Dermis blood vessel endothelial cell (primary cell): ENCODE measurements at places on chromosomes 16 and 17. TPM values are rescaled to one million over a fixed set of nuclear protein-coding genes. Genes with fewer than 3 reads are reported as not detected.

Gene UTS2R
- not detected in 2 replicates for total RNA-seq

Gene ZG16
- total RNA-seq = not detected in 2 replicates

Gene GRAPL
- 17.2 and 36.1 TPM in 2 replicates for total RNA-seq

Gene NPW
- 0.17 and 1.2 TPM in 2 replicates for total RNA-seq

Gene TMIGD1
- not detected in 2 replicates for total RNA-seq

Gene TCAP
- 0.60 and 0.68 TPM in 2 replicates for total RNA-seq

Gene IRX6
- total RNA-seq = not detected in 2 replicates

Gene POLR2C
- 106 and 118 TPM in 2 replicates for total RNA-seq

Gene MPHOSPH6
- 36.4 and 44.5 TPM in 2 replicates for total RNA-seq

Gene B4GALNT2
- under 0.01 TPM in 2 replicates for total RNA-seq

Gene LGALS9B
- not detected in 2 replicates for total RNA-seq

Gene GP1BA
- not detected in 2 replicates for total RNA-seq

Gene ALDH3A1
- 0.85 and 0.93 TPM in 2 replicates for total RNA-seq

Gene FSCN2
- total RNA-seq = 0.42 and 1.0 TPM in 2 replicates

DNA sequence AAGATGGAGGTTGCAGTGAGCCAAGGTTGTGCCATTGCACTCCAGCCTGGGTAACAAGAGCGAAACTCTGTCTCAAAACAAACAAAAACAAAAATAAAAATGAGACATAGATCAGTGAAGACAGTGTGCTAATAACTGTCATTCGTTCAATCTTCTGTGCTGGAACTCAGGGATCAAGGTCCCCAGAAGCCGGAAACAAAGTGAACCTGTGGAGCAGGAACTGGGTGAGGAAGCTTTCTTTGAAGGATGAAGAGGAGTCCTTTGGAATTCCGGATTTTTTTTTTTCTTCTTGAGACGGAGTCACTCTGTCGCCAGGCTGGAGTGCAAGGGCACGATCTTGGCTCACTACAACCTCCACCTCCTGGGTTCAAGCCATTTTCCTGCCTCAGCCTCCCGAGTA, 2.1 kb upstream of the SLC2A4 start:
- no peak for DNase-seq

DNA sequence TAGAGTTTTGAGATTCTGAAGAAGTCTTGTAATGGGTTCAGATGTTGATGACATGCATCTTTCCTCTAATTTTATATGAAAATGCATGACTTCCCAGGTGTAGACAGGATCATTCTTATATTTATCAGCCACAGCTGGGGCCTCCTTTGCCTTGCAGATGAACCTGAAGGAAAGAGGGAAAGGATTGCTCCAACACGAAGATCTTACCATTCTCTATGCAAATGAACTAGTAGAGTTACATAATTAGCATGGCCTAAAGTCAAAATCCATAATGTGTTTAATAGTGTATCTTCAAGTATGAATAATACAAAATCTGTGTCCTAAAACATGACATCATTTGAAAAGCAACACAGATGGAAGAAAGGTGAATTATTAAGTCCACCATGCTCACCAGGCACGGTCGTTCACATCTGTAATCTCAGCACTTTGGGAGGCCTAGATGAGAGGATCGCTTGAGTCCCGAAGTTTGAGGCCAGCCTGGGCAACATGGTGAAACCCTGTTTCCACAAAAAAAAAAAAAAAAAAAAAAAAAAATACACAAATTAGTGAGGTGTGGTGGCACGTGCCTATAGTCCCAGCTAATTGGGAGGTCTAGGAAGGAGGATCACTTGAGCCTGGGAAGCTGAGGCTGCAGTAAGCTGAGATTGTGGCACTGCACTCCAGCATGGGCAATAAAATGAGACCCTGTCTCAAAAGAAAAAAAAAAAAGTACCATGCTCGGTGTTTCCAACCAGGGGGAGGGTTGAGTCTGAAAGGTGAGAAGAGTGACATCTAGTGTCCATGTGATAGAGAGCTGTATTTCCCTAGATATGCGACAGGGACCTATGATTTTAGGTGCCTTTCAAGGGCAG, 6.3 kb downstream of the VWA3A start:
- DNase-seq = peak; percentile 72

- DNase-seq = no peak
These were observed 58.3 kb downstream of the TNRC6C start for GRCh38 chr17:78016852-78017251.

DNA sequence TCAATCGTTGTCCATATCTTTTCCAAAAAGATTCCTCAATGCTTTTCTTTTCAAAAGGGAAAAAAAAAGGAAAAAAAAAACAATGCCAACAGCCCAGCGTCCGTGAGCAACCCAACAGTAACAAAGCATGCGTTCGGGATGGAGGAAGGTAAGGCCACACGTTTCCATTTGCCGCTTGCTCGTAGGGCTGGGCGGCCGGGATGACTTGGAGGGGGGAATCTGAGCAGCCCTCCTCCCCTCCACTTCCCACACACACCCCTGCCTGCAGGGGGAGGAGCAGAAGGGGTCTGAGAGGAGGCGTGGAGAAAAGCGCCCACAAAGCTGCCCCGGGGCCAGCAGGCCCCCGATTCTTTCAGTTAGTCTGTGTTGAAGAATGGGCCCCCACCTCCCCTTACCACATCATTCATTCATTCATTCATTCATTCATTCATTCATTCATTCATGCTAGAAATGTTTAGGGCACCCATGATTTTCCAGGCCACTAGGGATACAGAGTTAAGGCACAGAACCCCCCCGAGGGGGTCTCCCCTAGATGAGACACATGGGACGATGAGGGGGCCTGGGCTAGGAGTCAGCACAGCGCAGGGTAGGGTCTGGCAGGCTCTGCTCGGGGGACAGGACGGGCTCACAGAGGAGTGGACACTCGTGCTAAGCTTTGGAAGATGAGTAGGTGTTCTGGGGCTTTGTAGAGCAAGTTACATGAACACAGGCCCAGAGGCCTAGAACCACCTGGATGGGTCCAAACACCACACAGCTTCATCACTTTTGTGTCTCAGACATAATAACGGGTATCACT, 10.9 kb upstream of the TBX2 start:
- no peak for DNase-seq

GRCh38 chr17:8986295-8986694, 20.8 kb upstream of the PIK3R5 start:
- no peak for DNase-seq

- no peak for DNase-seq
These were observed 31.4 kb upstream of the TBX2 start for GRCh38 chr17:61368049-61368831.

- DNase-seq = peak; percentile 68
These were observed 6.8 kb upstream of the KRTAP17-1 start for GRCh38 chr17:41322094-41322902.

GRCh38 chr17:17024778-17025300, 17.4 kb upstream of the MPRIP start:
- DNase-seq = no peak

DNA sequence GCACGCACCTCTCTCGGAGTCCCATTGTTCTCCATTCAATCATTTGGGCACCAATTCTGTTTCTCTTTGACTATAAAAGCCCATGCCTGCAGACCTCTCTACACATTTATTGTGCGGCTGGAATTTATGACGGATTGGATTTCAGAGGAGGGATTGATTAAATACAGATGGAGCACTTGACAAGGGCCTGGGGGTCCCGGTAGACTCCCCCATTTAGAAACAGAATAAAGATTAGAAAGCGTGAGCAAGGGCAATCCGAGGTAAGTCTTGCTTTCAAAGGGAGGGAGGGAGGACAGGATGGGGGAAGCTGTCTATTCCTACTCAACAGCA, 15.1 kb upstream of the PITPNM3 start:
- DNase-seq = no peak

GRCh38 chr17:77470800-77471733, 330.3 kb downstream of the SEC14L1 start:
- no peak for DNase-seq

DNA sequence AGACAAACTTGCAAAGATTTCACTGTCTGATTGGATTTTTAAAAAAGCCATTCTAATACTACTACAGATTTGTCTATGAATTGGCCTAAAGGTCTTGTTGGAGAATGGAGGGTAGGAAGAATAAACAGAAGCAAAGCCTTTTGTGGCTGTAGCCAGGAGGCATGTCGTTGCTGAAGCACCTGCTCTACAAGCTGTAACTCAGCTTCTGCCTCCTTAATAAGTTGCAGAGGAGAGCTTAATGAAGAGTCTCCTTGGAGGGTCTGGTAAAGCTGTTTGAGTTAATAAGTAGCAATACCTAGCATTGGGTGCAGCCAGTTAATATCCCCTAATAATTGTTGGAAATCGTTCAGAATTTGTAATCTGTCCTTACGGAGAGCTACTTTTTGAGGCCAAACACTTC, 10.0 kb upstream of the ZNF689 start:
- no peak for DNase-seq

DNA sequence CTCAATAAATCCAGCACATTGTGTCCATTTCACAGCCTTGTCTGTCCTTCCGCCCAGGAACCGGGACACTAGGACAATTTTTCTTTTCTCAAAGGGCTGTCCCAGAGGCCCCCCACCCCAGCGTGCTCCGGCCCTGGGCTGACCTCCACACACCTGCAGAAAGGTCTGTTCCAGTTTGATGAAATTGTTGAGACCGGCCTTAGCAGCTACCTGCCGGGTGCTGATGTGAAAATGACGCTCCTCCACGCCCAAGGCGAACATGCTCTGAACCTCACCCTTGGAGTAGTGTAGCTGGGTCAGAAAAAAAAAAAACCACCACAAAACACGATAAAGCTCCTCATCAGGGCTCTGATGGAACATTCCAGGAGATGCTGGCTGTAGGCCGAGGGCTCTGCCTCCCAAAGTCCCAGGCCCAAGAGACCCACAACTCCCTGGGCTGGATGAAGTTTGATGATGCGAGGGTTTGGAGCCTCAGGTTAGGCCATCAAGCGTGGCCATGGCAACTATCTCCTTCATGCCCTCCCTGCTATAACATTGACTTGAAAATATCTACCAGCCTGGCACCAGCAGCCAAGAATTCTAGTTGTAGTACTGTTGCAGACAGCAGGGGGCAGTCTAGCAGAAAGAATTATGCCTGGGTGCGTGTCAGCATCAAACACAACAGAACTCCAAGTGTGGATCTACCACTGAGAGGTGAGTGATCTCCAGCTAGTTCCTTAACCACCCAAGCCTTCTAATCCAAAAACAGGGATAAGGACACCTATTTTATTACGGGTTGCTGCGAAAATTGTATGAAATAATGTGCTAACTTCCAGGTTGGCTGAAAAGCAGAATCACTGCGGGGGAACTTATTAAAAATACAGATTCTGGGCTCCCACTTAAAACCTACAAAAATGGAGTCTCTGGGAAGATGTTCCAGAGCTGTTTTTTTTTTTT, 62.1 kb downstream of the RMI2 start:
- peak; percentile 83 for DNase-seq

DNA sequence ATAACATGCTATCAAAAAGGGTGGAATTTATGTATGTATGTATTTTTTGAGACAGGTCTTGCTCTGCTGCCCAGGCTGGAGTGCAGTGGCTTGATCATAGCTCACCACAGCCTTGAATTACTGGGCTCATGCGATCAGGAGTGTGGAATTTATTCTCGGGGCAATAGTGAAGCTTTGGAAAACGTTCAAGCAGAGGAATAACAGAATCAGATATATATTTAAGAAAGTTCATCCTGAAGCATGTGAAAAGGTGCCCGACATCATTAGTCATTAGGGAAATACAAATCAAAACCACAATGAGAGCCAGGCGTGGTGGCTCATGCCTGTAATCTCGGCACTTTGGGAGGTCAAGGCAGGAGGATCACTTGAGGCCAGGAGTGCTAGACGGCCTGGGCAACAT, 7.7 kb upstream of the ITGAE start:
- DNase-seq = no peak

- peak; percentile 44 for DNase-seq
These were observed 134.2 kb downstream of the MGAT5B start for GRCh38 chr17:77002103-77003045.

DNA sequence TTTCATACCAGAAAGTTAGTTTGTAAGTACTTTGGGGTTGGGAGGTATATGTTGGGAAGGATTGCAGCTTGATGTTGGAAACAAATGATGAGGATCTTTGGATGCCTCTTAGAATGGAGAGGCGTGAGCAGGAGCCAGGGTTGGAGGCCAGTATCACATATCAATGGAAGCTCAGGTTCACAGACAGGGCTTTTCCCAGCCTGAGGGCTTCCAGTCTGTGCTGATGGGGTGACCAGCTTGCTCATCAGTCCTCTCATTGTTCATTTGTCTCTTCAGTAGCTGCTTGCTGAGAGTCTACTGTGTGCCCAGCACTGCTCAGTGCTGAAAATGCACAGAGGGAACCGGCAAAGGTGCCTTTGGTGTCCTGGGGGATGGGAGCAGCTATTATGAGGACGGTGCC, 5.8 kb downstream of the DNAAF1 start:
- DNase-seq = no peak

- no peak for DNase-seq
These were observed 10.6 kb upstream of the CPHXL2 start for GRCh38 chr16:75687361-75687760.
